ENCODE measurements at places on chromosomes 4 and X. TPM values are rescaled to one million over a fixed set of nuclear protein-coding genes. Genes with fewer than 3 reads are reported as not detected.

Gene PPP2R2C
- 1.4 TPM for total RNA-seq

Gene PTCHD1
- total RNA-seq, result 6.2 TPM

Gene XAGE2
- total RNA-seq, result not detected

Gene FOXP3
- not detected for total RNA-seq

Gene SATL1
- not detected for total RNA-seq

Gene KLF8
- total RNA-seq, result 7.2 TPM

Gene TCEAL6
- not detected for total RNA-seq

Gene TCEAL2
- total RNA-seq, result not detected

Gene FOXR2
- not detected for total RNA-seq

Gene TMPRSS11F
- not detected for total RNA-seq

Gene PRKG2
- total RNA-seq, result 0.58 TPM

Gene MUC7
- not detected for total RNA-seq

Gene BANK1
- 1.1 TPM for total RNA-seq

Gene PLXNB3
- 49.2 TPM for total RNA-seq

Gene NUDT11
- total RNA-seq, result 0.45 TPM

Gene L1CAM
- 2.8 TPM for total RNA-seq

Gene NUP62CL
- total RNA-seq, result 0.87 TPM

Gene ARMCX1
- total RNA-seq, result 3.5 TPM

Gene AFP
- total RNA-seq, result not detected

Gene ANK2
- 51.7 TPM for total RNA-seq

Gene PGAM4
- total RNA-seq, result not detected

Gene UCHL1
- 6.4 TPM for total RNA-seq

Gene REPS2
- 6.1 TPM for total RNA-seq

Gene CLNK
- total RNA-seq, result 2.7 TPM

Gene AKAP14
- not detected for total RNA-seq

Gene MEPE
- not detected for total RNA-seq

Gene KDR
- 17.1 TPM for total RNA-seq

Gene PABPC1L2A
- total RNA-seq, result not detected

Gene PRSS12
- 0.45 TPM for total RNA-seq

Gene SSX4B
- total RNA-seq, result not detected

Gene PNMA5
- not detected for total RNA-seq

Gene USP46
- total RNA-seq, result 27.4 TPM

Gene KLHL5
- 15.9 TPM for total RNA-seq

Gene GABRE
- 11.9 TPM for total RNA-seq

Gene KLHL8
- total RNA-seq, result 19.5 TPM

Gene SULT1B1
- total RNA-seq, result 19.3 TPM

Gene CFI
- 1.2 TPM for total RNA-seq

Gene RHOXF2
- total RNA-seq, result not detected

Gene RHOXF1
- total RNA-seq, result not detected

Gene PAGE1
- not detected for total RNA-seq

Gene SAGE1
- not detected for total RNA-seq

Gene ADH7
- total RNA-seq, result 20.6 TPM

Gene CENPVL2
- not detected for total RNA-seq

Gene CPZ
- 13.2 TPM for total RNA-seq

Gene DMP1
- not detected for total RNA-seq

Gene REELD1
- not detected for total RNA-seq

Gene PIR
- total RNA-seq, result 12.9 TPM

Gene CLDN34
- not detected for total RNA-seq

Gene KCNE5
- total RNA-seq, result 0.37 TPM

Gene TLR10
- not detected for total RNA-seq

Gene MFSD8
- total RNA-seq, result 1.8 TPM

Gene HMGB2
- 26.6 TPM for total RNA-seq

Gene HSFX3
- not detected for total RNA-seq

Gene NAA11
- total RNA-seq, result not detected

Gene NUDT6
- 3.8 TPM for total RNA-seq

Gene FSTL5
- not detected for total RNA-seq

Gene ARSD
- 13.4 TPM for total RNA-seq
